Kidney capillary endothelial cell (primary cell): ENCODE measurements at places on chromosomes 13 and 19.

DNA sequence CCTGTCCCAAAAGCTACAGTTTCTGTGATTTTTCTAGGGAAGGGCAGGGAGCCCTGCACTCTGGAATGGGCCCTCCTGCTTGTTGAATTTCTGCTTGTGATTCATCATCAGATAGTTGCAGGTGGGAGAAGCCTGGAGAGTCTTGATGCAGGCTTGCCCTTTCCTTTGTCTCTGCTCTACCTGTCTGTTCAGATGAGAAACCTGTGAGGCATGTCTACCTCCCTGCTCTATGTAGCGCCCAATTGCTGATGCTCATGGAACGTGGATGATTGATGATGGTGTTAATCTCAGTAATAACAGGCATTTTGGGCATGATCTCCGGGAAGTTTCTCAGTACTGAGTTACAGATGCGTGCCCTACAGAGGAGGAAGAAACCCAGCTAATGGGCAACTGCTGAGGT, 10.9 kb upstream of the CBY2 start:
- no peak for DNase-seq

DNA sequence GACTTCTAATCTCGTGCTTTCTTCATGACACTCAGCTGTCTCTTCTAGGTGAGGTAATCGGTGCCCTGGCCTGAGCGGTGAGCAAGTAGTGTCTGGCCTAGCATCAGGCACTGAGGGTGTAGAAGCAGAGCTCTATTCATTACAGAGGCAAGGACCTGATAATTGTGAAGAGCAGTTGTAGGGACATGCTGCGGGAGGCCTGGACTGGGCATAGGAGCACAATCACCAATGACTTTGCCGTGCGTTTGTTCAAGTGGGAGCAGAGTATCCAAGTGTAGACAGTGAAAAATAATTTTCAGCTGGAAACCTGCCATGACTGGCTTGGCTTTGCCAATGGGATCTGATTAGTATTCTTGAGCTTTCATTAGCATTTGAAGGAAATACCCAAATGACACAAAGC, 32.1 kb upstream of the DCLK1 start:
- DNase-seq = no peak

DNA sequence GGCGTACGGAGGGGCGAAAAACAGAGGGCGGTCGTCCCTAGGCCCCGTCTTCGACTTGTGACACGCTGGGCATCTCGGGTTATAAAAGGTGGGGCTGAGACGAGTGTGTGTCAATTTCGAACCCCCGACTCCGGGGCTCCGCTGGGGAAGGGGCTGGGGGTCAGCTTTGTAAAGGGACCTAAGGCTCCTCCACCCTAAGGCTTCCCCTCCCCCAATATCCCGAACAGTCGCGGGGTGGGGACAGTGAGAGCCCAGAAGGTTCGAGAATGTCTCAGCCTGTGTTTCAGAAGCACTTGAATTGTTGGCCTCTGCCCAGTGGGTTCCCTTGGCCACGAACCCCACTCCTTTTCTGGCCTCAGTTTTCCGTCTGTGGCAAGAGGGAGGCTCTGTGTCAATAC, 450 bp downstream of the SELENOW start:
- DNase-seq = no peak

GRCh38 chr19:955803-956765, 28.1 kb upstream of the WDR18 start:
- DNase-seq = no peak

DNA sequence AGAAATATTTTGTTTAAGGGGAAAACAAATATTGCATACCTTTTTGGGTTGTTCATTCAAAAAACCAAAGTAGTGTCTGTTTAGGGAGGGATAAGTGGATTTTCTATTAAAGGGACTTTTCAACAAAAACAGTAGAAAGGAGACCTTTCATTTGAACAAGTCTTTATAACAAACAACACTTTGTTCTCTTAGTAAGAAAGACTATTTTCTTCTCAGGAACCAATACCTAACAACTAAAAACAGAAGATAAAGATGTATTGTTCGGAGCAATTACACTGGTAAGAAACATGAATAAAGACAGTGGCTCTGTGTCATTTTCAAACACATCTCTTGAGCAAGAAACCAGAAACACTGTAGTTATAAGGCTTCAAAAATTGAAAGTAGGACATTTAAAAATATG, 1610.1 kb upstream of the PCDH20 start:
- DNase-seq = no peak

DNA sequence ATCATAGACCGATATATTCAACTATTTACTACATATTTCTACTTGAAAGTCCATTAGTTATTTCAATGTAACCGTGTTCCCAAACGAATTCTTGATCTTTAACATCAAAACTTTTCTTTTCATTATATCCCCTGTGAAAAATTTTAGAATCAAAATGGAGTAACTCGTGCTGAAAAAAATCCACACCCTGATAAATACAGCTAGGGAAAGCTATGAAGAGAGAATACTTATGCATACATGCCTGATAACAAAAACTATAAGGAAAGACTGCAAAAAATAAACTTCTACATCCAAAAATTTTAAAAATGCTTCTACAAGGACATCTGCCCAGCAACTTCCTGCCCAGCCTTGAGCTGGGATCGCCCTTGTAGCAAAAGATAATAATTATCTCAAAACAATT, 2458.3 kb upstream of the PCDH20 start:
- DNase-seq = no peak

DNA sequence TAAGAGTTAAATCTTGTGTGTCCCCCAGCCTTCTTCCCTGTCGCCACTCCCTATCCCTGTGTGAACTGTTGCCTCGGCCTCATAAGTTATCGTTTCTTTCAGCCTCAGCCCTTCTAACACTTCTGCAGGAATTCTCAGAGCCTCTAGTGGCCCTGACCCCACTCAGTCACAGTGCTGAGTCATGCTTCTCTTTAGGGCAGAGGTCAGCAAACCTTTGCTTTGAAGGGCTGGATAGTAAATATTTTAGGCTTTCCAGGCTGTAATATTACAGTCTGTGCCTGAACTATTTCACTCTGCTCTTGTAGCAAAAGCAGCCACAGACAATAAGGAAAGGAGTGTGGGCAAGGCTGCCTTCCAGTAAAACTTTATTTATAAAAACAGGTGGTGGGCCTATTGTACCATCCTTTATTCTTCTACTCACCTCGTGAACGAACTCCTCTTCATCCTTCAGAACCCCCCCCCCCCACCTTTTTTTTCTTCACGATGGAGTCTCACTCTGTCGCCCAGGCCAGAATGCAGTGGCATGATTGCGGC, 22.1 kb downstream of the MYO9B start:
- DNase-seq = peak; percentile 31

- DNase-seq = peak; percentile 33
Measured at GRCh38 chr19:3547301-3547731, 8.3 kb downstream of the TEKTIP1 start.

- no peak for DNase-seq
Measured at GRCh38 chr13:62176051-62176450, 760.4 kb upstream of the PCDH20 start.
